ENCODE measurements at places on chromosomes 7 and 10.

DNA sequence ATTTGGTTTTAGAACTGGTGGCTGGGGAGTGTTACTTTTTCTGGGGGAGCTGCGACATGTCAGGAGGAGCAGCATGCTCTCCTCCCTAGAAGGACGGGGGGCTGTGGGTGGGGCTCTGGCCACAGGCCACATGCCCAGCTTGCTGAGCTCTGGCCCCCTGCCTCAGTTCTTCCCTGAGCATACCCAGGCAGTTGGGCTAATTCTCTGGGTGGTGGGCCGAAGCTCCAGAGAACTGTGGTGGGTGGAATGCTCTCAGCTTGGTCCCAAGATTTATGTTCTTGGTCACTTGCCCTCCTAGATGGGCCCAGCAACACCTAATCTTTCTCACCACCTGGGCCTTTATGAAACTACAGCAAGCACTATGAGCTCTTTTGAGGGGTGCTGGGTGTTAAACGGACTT is 5.1 kb upstream of the ZNF775 start:
- no peak for DNase-seq

GRCh38 chr10:51000164-51000563 is 74.1 kb upstream of the PRKG1 start:
- DNase-seq = no peak

GRCh38 chr7:101990811-101991418 is 173.5 kb downstream of the CUX1 start:
- DNase-seq = no peak

DNA sequence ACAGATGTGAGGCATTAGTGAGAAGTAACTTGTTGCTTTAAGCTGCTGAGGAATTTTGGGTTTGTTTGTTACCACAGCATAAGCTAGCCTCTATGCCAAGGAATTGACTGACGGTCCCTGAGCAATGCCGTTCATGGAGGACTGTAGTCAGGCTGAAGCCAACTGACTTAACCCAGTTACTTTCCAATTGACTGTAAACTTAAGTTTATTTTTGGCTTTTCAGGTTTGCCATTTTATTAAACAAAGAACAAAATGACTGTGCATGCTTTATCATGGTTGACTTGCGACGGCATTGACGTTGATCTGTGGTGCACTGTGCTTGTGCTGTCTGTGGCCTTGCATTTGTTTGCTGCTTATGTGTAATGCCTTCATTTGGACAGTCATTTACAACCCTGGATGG is 53.5 kb downstream of the DNAJB9 start:
- no peak for DNase-seq

GRCh38 chr10:26334932-26335573 is 103.1 kb upstream of the APBB1IP start:
- DNase-seq = no peak

- DNase-seq = no peak
Observed at GRCh38 chr10:96918214-96919002, 86.3 kb downstream of the LCOR start.

- no peak for DNase-seq
Observed at GRCh38 chr7:99789441-99790070, 5.6 kb upstream of the CYP3A4 start.

GRCh38 chr10:133318494-133319127 is 9.9 kb downstream of the ZNF511 start:
- DNase-seq = peak; percentile 56

All from left lung (tissue), 14 donors.